Mesothelial cell of epicardium (in vitro differentiated cells): ENCODE measurements at places on chromosomes 3 and 15. TPM values are rescaled to one million over a fixed set of nuclear protein-coding genes. Genes with fewer than 3 reads are reported as not detected.

DNA sequence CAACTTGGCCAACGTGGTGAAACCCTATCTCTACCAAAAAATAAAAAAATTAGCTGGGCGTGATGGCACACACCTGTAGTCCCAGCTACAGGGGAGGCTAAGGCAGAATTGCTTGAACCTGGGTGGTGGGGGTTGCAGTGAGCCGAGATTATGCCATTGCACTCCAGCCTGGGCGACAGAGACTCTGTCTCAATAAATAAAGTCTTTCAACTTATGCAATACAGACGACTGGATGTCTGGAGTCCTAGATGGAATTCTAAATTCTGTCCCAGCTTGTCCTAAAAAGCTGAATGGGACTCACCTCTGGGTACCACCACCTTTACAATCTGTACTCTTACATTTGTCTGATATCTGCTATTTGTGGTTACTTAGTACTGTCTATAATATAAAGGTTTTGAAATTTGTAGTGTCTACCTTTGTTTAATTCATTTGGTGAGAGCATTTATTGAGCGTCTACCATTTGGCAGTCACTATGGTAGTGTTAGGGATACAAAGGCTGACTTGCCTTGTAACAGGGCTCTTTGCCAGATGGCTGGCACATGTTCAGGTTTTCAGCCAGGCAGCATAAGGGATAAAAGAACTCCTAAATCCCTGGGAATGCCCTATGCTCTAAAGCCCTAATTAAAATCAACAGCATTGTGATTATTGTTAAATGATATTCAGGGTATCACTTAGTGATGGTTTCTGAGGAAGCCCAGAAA is 7.2 kb upstream of the ZNF609 start:
- DNase-seq, result no peak

DNA sequence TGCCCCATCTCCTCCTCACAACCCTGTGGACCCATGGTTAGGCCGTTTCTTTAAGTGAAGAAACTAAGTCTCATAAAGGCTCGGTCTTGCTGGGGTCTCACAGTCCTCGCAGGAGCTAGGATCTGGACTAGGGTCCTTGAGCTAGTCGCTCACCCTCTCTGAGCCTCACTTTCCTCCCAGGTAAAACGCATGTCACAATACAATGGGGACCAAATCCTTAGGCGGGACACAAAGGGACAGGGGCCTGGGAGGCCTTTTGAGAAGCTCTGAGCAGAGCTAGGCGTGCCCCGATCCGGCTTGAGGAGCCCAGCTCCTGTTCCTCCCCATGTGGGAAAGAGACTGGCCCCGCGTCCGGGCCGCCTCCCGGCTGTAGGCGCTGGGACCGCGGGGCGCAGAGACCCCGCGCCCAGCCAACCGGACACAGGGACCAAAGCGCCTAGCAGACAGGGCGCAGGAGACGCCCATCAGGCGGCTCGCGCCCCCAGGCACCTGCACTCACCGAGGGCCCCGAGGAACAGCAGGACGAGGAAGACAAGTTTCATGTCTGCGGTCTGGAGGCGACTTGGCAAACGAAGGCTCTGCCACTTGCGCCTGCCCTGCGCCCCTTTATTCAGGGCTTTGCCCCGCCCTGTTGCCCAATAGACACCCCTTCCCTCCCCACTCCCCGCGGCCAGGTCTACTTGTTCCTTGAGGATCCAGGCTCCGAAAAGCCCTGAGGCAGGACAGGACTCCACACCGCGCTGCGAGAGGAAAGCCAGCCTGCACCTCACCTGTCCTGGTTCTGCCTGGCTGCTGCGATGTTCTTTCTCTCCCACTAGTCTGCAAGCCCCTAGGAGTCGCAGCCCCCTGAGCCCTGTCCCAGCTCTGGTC is at the start of gene LTF:
Gene LTF, minus strand, starts transcription at position 580 of the 870 bp plus-strand sequence. Its CDS starts 38 bp downstream, at position 542.
- peak; percentile 36 for DNase-seq

DNA sequence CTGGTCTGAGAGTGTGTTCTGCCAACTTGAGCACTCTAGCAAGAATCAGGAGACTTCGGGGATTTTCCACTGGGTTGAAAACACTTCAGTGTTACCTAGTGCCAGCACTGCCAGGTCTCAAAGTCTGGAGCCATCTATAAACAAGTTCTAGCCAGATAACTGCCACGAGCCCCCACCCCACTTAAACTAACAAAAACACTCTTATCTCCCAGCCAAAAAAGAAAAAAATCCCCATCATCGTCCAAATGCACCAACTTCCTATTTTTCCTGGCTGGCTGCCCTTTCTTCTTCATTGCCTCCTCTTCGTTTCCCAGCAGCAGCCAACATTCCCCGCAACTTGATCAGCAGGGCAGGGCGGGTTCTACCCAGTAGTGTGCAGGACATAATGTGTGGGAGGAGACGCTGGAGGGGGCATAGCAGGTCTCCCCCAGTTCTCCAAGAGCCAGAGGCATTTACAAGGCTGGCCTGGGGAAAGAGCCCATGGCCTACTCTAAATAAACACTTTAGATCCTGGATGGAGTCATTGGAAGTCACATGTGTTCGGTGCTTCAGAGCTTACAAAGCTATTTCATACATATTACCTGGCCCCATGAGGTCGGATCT is 29.5 kb downstream of the C2CD4B start:
- DNase-seq, result no peak

DNA sequence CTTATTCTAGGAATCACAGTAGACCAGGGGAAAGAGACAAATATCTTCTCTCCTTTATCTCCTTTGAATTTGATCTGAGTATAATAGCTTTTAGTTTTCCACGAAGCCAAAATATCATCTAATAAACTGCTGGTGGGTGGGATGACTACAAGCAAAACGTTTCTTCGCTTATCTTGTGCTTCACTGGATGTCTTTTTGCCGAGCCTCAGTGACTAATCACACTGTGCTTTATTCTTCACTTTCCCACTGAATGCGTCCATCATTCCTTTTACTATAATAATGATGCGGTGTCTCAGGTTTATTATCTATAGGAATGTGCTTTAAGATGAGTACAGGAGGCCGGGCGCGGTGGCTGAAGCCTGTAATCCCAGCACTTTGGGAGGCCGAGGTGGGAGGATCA is 32.5 kb downstream of the CEP152 start:
- DNase-seq, result no peak

GRCh38 chr15:98599909-98600691 is 48.2 kb upstream of the IGF1R start:
- DNase-seq, result peak; percentile 50

DNA sequence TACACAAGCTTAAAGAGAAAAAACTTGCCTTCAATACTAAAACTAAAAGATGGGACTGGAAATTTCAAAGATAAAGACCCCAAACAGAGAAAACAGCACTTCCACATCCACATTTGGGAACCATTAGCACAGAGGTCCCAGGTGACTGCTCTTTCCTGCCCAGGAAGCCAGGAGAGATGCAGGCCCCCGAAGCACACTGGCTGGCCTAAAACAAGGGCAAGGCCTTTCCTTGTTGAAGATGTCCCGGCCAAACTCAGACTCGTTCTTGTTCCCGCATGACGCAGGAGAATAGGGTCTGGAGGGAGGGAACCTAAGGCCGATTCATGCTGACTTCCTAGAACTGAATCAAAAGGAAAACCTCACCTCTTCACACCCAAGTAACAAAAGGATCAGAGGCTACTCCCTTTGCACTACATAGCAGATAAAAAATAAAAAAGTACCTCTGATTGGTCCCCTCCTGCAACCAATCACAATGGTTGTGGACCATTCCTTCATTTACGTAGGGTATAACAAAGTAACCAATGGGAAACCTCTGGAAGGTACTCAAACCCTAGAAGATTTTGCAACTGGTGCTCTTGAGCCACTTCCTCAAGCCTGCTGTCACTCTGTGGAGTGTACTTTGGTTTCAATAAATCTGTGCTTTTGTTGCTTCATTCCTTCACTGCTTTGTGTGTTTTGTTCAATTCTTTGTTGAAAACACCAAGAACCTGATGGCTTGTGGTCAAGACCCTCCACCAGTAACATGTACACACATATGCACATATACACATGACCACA is 48.7 kb downstream of the EFCAB12 start:
- DNase-seq, result no peak

DNA sequence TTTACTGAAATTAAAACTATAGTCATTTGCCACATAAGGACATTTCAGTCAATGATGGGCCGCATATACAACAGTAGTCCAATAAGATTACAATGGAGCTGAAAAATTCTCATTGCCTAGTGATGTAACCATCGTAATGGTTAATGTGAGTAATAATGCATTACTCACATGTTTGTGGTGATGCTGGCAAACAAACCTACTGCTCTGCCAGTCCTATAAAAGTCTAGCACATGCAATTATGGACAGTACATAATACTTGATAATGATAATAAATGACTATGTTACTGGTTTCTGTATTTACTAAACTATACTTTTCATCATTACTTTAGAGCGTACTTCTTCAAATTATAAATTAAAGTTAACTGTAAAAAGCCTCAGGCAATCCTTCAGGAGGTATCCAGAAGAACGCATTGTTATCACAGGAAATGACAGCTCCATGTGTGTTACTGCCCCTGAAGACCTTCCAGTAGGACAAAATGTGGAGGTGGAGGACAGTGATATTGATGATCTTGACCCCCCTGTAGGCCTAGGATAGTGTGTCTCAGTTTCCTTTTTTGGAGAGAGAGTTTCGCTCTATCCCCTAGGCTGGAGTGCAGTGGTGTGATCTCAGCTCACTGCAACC is 102.7 kb downstream of the ATP1B3 start:
- DNase-seq, result no peak

GRCh38 chr15:27196691-27197090 is 225.7 kb downstream of the GABRG3 start:
- DNase-seq, result no peak

Gene TGFBR2
- 14.6 to 15.8 TPM (median 15.6 TPM) in 3 replicates for total RNA-seq

GRCh38 chr15:73941449-73941848 is 15.2 kb downstream of the LOXL1 start:
- DNase-seq, result no peak

- DNase-seq, result no peak
Observed at GRCh38 chr3:39485547-39485946, 18.1 kb downstream of the MOBP start.

DNA sequence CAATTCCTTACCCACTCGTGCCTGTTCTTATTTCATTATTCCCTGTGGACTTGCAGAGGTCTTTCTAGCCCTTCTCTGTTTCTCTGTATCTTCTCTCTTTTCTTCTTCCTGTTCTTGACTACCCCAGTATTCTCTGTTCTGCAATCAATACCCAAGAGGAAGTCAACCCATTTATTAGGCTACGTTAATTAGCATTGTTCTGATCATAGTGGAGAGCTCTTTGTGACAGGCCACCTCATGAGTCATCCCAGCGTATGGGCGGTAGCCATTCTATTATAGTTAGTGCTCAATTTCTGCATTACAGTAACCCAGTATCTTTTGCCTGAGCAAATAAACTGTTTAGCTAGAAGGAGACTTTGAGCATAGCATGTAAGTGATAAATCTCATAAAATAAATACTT is 259.5 kb upstream of the GRM7 start:
- no peak for DNase-seq
